ENCODE measurements at places on chromosomes 16 and 17.
A peak's percentile ranks its signal among the peaks of the same experiment; 100 is the strongest.

GRCh38 chr17:53313746-53314145 is 509.0 kb upstream of the KIF2B start:
- DNase-seq = no peak

DNA sequence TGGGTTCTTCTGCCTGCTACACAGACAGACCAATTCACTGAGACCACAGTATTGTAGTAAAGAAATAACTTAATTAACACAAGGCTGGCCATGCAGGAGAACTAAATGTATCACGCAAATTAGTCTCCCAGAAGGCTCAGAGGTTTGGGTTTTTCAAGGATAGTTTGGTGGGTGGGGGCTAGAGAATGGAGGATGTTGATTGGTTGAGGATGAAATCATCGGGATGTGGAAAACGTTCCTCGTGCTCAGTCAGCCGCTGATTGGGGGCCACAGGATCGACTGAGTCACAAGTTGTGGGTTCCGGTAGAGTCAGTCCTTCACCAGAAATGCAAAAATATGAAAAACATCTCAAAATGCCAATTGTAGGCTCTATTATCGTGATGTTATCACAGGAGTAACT is 18.7 kb downstream of the RHOT1 start:
- DNase-seq = peak; percentile 39

- DNase-seq = no peak
These were observed 16.7 kb upstream of the TANGO6 start for GRCh38 chr16:68826652-68827051.

DNA sequence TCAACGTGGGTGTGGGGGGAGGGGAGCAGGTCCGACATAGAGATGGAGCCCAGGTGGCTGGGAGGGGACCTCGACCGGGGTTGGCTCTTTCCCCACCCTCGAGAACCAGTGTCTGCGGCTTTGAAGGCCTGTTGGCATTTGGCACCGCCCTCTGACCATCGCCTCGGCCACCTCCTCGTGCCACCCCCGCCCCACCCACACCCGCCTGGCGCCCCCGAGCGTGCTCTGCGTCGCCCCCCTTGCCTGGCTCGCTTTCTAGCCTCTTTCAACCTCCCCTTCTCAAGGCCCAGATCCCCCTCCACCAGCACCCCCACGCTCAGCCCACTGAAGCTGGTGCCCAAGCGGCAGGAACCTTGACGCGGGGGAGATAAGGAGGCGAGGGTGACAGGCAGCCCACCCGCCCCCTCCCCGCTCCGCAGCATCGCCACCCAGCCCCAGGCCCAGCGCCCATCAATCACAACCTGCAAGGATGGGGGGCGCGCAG is 619 bp downstream of the CACNB1 start:
- peak; percentile 71 for DNase-seq

GRCh38 chr17:66552371-66552770 is 250.0 kb downstream of the PRKCA start:
- DNase-seq = no peak

DNA sequence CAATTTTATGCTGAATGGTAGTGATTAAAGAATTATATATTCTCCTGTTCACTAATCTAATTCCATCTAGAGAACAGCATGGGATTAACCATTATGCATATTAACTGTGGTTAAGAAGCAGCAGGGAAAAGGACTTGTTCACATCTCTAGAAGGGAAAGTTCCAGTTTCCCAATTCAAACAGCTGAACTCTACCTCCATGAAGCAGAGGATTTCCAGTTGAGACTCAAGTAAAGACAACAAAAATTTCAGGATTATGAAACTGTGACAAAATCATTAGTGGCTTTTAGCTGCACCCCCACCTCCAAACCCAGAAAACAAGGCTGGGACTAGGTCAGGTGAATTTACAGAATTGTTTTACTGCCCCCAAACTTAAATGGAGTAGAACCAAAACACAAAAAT is 73.6 kb downstream of the USP32 start:
- no peak for DNase-seq

DNA sequence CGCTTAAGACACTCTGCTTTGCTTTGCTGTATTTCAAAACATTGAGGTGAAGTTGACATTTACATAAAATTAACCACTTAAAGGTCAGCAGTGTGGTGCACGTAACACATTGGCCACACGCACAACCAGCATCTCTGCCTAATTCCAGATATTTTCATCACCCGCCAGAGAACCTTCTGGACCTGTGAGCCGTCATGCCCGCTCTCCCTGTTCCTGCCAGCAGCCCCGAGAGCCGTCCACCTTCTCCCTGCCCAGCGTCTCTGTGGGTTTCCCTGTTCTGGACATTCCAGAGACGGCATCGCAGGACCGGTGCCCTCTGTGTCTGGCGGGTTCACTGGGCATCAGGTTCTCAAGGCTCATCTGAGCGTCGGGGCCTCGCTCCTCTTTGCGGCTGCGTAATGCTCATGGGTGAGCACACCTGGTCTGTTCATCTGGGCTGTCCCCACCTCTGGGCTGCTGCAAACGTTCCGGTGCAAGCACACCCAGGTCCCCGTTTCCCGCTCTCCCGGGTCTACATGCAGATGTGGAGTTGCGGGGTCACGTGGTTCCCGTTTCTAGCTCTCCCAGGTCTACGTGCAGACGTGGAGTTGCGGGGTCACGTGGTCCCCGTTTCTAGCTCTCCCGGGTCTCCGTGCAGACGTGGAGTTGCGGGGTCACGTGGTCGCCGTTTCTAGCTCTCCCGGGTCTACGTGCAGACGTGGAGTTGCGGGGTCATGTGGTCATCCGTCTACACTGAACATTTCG is 48.1 kb upstream of the GNG13 start:
- no peak for DNase-seq

- DNase-seq = no peak
These were observed 1.9 kb downstream of the DCAF7 start for GRCh38 chr17:63552211-63552610.

All from hepatic stellate cell (primary cell).